ENCODE measurements at places on chromosomes 6 and 20.
A peak's percentile ranks its signal among the peaks of the same experiment; 100 is the strongest.

GRCh38 chr20:46200582-46201570 is 82.8 kb downstream of the CD40 start:
- no peaks in the 10 kb centered on the region for H3K36me3 ChIP-seq
- H3K4me3 ChIP-seq: no peak overlapping the region
- H3K27ac ChIP-seq: no peak overlapping the region
- H3K4me1 ChIP-seq: no peaks in the 10 kb centered on the region
- peaks cover 82% of the 10 kb centered on the region for H3K27me3 ChIP-seq
- DNase-seq: no peak

DNA sequence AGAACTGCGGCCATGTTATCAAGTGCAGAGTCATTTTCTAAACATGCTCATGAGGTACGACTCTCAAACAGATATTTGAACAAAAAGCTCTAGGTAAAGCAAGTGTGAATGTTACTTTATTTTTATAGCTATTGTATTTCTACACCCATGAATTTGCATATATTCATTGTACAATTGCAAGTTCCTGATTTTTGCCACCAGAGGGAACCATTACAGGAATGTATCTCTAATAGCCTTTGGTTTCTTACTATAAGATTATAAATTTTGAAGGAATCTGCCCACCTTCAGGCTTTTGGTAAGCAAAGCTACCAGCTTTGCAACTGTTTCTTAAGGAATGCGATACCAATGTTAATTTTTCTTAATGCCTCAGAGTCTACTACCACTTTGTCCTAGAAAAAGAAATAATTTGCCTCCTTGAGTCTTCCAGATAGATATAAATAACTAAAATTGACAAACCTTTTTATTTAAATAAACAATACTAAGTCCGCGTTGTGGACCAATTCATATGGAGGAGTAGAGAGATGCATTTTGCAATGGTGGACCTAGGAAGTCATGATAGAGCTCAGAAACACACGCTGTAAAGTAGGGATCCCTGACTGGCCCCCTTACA is 125.4 kb upstream of the SAMD5 start:
- H3K36me3 ChIP-seq: peaks cover 61% of the 10 kb centered on the region
- H3K4me1 ChIP-seq: no peaks in the 10 kb centered on the region
- H3K27ac ChIP-seq: no peak overlapping the region

- H3K4me1 ChIP-seq: no peaks in the 10 kb centered on the region
- no peak for DNase-seq
Measured at GRCh38 chr20:48102931-48103660, 317.8 kb upstream of the SULF2 start.

DNA sequence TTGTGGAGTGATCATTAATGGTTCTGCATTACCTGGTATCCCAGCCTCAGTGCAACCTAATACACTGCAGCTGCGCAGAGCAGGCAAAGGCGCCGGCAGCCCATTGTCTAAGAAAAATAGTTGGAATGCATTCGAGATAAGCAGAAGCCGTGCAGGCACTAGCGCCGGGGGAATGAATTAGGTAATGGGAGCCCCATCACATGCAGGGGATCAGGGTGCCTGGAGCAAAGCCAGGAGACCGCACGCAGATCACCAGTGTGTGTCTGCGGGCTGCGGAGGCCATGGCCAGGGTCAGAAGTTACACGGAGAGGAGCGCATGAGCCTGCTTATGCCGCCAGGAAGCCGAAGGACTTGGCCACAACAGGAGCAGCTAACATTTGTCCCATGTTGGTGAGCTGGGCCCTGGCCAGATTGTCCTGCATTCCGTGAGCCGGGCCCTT is 156.8 kb downstream of the DLL1 start:
- peak; percentile 64 for DNase-seq
- H3K27me3 ChIP-seq: no peaks in the 10 kb centered on the region
- H3K36me3 ChIP-seq: no peaks in the 10 kb centered on the region
- H3K4me1 ChIP-seq: peaks cover 10% of the 10 kb centered on the region
- no peak overlapping the region for H3K27ac ChIP-seq

DNA sequence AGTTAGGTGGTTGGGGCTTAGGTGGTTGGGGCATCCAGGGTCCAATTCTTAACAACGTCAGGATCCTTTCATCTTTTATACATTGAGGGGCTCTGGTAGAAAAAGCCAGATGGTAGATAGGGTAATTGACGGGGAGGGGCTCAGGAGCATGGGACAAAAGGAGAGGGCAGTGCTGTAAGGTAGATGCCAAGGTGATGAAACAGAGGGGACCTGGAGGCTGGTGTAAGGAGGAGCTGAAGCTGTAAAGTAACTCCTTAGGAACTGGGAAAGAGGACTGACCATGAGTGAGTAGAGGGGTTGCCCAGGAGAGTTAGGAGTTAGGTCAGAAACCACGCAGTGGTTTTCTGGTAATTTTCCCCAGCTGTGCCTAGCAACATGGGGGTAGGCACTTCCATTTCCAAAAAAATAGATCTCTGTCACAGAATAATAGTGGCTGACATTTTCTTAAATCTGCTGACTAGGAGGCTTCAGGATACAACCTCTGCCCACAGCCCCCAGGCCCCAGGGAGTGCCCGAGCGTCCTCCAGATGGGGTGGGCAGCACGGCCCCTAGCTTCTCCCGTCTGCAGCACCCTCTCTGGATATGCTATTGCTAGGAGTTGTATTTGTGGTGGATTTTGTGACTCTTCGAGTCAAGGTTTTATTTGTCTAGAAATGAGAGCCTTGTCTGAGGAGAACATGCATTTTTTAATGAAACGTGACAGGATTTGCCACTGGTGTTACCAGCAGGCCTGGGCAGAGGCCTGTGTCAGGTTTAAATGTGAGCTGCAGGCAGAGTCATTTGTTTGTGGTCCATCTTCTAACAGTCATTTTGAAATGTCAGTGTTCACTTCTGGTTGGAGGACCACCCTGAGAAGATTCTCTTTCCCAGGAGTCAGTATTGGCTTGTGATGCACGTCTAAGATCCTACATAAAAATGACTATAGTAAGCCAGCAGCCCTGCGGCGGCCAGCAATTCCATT is 44.6 kb downstream of the TULP4 start:
- H3K4me1 ChIP-seq: peaks cover 4% of the 10 kb centered on the region
- no peak overlapping the region for H3K27ac ChIP-seq
- H3K36me3 ChIP-seq: no peaks in the 10 kb centered on the region
- no peaks in the 10 kb centered on the region for H3K27me3 ChIP-seq
- no peak overlapping the region for H3K4me3 ChIP-seq
